ENCODE measurements at places on chromosomes 7 and 10.

- no peak for DNase-seq
Observed at GRCh38 chr10:125023862-125024496, 82.1 kb downstream of the ZRANB1 start.

DNA sequence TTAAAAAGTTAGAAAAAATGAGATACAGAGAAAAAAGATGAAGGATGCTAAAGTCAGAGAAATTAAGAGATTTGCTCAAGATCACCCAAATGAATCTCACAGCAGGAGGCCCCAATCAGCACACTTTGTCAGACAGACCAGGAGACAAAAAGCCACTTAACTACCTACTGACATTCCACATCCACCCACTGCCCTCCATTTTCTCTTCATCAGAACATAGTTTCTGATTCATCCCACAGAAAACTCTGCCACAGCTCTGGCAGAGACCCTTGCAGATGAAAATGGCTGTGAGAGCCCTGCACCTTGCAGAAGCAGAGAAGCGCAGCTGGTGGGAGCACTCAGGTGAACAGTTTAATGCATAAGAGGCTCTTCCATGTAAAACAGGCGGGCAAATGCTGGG, 26.6 kb downstream of the DGKI start:
- DNase-seq: no peak

- no peak for DNase-seq
Observed at GRCh38 chr7:148650232-148650858, 48.4 kb upstream of the CUL1 start.

DNA sequence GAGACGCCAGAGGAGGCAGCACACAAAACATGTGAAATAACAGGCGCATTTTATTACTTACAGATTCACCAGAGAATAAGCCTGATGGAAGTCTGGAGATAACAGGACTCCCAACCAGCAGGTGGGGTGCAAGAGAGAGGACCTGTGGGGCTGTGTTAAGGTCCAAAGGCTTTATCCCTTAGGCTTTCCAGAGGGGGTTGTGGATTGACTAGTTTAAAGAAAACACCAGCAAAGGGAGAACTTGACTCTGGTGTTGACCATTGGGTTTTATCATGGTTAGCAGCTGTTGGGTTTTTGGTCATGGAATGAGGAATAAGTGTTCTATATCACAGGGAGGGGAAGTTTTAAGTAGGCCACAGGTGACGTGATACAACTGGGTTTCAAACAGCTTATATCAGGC, 1.6 kb upstream of the CRPPA start:
- DNase-seq: no peak

DNA sequence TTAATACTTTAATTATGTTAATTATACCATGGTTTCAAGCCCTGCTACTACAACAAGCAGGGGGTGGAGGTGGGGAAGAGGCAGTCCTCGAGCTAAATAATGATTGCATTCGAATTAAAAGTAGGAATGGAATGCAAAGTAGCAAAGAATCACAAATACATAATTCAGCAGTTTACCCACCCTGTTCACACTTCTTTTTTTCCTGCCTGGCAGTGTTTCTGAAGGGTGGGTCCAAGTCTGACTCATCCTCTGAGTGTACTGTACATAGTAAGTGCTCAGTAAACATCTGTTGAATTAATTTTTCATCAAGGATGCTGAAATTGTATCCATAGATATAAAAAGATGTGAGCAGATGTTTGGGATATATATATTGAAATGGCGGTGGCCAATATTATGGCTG, 778.8 kb downstream of the LRMDA start:
- DNase-seq: no peak

GRCh38 chr10:35391954-35392262, 55.6 kb downstream of the CCNY start:
- no peak for DNase-seq

DNA sequence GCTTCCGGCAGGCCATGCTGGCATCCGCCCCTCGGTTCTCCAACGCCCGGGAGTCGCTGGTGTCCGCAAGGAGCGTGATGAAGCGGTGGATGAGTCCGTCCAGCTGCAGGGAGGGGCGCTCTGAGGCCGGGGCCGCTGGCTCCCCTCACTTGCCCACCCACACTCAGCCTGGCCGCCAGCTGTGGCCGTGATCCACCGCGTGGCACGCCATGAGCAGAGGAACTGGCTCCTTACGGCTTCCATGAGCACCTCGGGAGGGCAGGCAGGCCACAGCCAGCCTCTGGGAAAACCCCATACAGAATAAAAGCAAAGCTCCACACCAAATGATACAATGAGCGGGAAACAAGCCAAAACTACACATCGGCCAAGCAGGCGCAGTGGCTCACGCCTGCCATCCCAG, 15.5 kb upstream of the MICALL2 start:
- no peak for DNase-seq

DNA sequence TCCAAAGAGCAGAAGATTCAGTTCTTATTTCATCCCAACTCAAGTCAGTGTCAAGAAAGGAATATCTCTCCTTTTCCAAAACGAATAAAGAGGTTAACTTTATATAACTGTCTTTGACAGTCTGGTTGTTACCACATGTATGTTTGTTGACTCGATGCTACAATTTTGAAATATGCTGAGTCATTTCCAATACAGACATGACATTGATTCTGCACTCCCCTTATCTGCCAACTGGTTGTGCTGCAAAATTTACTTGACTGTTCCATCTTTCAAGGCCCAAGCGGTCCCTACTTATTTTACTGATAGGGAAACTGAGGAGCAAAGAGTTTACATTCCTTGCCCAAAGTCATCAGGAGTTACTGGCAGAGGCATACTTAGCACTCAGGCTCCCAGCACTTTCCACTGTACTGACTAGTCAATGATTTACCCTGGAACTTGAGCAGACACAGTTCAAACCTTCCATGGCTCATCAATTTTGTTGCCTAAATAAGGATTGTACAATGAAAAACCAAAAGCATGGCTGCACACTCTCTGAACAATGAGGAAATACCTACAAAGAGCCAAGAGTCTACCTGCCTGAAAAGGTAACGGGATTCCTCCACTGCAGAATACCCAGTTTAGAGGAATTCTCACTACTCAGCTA, 52.8 kb downstream of the ABLIM1 start:
- no peak for DNase-seq

- no peak for DNase-seq
Observed at GRCh38 chr7:124722292-124722691, 43.3 kb downstream of the GPR37 start.

DNA sequence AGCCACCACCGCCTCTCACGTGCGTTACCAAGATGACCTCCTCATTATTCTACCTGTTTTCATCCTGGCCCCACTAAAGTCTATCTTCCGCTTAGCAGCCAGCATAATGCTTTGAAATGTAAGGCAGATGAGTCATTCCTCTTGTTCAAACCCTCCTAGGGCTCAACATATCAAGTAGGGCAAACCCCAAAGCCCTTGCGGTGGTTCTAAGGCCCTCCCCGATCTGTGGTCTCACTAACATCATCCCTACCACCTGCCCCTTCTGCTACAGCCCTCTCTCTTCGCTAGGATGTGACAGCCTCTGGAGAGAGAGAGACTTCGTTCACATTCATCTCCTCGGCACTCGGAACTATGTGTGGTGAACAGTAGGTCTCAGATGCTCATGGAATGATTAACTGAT, 94.8 kb downstream of the SVIL start:
- no peak for DNase-seq

DNA sequence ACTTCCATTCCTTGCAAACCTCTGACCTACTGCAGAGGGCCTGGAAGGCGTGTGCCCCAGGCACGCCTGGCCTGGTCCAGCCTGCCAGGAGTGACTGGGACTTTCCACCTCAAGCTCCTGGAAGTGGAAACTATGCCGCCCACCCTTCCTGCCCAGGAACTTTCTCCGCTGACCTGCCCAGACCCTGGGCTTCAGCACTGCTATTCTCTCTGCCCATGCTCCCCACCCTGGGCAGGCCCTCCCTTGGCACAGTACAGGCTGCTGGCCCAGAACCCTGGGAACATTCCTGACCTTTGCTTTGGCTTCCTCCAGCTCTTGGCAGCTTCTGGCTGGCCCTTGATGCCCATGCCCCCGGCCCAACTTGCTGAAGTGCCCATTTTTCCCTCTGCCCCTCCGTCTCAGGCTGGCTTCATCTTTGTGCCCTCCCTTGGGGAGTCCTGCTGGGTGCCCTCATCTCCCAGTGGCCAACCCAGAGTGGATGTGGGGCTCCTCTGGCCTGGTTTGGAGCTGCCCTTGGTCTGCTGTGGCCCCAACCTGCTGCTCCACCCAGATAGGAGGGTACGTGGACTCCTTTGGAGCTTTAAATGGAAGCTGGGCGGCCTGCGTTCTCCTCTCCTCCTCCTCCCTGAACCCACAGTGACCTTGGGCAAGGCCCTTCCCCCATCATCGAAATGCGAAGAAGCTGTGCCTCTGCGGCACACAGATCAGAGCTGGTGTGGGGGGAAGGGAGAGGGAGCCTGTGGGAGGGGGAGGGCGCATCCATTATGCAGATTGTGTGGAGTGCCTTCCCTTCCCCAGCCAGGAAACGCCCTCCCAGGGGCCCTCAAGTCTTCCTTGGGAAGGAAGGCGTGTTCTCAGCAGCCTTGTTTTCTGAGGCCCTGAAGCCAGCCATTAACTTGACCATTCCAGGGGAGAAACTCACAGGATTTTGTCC, 3.4 kb downstream of the MMRN2 start:
- DNase-seq: no peak

GRCh38 chr7:81802251-81802650, 32.4 kb upstream of the HGF start:
- DNase-seq: no peak

- DNase-seq: no peak
Observed at GRCh38 chr10:91313-91712, 42.2 kb upstream of the TUBB8 start.

DNA sequence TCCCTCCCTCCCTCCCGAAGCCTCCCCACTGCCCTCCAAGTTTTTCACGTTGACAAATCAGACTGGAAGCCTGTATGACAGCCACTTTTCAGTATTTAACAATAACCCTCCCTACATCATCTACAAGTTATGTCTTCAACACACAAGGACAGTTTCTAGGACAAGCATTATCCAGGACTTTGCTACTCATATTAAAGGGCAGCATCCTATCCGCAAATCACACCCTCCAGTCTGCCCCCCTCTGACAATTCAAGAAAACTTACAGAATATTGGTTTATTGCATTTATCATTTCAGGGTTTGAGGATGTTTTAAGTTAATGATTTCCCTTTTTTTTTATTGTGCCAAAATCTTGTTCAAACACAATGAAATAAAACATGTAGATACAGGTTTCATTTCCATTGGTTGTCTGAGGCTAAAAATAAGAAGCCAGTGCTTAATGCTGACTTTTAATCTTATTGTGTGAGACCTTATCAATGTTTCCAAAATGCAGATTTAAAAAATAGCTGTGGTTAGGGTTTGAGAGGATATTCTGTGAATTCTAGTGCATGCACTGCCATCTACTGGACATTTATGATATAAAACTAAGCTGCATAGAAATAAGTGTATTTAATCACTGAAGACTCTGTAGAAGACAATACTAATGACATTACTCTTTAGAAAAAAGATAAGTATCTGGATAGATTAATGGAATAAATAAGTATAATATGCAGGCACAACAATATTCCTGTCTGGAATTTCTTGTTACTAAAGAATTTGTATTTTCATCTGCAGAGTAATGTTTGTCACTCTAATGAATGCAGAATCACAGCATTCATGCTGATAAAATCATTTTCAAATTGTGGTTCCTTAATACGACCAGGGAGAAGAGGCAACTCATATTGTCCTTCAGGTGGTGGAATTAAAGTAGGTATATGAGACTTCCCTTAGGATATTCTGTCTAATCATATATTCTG, 64.1 kb downstream of the CAV1 start:
- no peak for DNase-seq

DNA sequence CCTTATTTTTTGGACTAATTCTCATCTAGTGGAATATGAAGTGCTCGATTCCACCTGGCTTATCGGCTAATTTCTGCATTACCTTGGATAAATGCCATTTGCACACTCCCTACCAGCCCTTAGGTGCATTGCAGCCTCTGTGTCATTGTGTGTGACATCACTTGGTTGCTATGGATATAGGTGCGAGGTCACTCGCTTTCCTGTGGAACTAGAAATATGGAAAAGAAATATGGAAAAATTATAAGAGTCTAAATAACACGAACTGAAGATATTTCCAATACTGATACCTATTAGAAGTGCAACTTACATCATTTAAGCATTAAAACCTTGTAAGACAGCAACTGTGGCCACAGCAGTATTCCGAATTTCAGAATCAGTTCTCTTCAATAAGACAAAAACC, 2.0 kb downstream of the YWHAG start:
- DNase-seq: no peak

GRCh38 chr7:51314726-51315125, 1.9 kb downstream of the COBL start:
- DNase-seq: no peak

- no peak for DNase-seq
Observed at GRCh38 chr7:105496521-105496920, 25.6 kb downstream of the PUS7 start.

GRCh38 chr7:14071045-14071444, 81.6 kb upstream of the ETV1 start:
- DNase-seq: no peak

DNA sequence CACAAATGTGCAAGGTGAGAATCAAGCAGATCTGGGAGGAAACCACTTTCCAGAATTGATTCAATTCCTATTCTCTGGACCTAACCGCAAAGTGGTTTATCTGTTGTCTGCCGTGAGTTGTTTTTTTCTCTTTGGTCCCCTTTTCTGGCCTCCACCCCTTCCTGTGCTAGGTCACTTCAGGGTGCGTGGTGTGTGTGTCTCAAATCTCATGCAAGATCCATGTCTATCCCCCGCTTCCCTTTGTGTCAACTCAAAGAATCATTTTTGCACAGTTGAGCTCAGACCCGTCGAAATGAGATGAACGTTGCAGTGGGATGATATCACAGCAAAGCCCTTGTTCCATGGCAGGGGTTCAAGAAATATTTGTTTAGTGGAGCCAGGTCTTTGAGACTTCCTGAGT, 184.5 kb downstream of the GATA3 start:
- DNase-seq: no peak

GRCh38 chr7:28865601-28866144, 92.5 kb downstream of the TRIL start:
- no peak for DNase-seq

DNA sequence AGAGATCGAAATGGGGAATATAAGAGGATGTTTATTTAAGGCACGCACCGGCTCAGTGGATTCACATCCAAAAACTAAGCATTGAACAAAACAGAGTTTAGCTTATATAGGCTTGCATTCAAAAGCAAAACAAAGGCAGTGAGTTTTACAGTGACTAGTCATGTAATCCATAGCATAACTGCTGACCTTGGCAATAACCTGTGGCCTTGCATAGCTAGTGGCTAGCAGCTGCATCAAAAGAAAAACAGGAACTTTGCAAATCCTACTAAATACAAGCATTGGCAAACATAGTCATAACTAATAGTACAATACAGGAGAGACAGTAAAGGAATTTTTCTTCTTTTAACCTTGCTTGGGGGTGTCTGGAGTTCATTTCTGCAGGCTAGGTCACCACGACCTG, 9.7 kb upstream of the ZNF485 start:
- no peak for DNase-seq

DNA sequence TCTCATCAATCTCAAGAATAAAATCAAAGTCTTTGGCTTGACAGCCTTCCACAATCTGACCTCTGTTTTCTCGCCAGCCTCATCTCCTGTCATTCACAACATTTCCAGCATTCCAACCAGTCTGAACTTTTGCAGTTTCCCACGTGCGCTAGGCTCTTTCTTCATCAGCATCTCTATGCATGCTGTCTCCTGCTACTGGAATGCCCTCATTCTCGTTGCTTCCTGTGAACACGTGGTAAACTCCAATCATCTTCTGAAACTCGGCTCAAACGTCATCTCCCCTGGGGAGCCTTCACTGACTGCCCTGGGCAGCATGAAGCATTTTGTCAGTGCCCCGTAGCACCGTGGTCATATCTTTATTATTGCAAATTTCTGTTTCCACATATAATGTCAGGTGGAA, 12.2 kb upstream of the RSBN1L start:
- DNase-seq: no peak
